ENCODE measurements at places on chromosomes 5 and 9.

- DNase-seq, result no peak
Observed at GRCh38 chr5:23411994-23412393, 95.4 kb upstream of the PRDM9 start.

DNA sequence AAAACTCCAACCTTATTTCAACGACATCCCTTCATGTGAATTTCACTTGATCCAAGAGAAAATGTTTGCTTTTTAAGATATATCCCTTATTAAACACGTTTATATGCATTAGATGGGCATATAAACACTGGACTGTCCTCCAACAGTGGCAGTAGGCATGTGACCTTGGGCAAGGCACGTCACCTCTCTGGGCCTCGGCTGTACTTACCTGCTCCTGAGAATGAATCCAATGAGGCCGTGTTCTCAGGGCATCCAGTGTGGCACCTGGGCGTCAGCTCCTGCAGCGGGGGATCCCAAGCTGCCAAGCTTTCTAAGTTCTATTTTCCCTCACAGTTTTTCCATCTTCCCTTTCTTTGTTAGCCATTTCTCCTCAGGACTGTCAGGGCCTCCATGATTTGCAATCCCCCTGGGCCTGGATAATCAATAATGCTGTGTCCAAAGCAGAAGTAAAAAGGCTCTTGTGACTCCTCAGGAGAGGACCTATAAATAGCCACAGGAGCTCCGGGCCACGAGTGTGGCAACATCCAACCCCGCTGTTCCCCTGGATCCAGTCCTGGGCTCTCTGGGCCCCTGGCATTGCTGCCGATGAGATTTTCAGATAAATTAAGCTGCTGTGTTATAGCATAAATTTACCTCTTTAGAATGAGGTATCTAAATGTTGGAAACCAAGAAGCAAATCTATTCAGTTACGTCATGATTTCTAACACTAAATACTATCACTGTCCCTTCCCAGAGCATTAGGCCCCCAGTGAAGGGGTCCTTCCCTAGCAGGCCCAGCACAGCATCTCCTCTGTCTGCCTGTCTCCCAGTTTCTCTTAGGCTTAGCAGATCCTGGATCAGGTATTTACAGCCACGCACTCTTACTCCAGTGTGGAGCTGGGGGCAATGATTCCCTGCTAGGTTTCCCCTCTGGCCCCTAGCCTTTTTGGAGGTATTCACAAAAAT is 76.8 kb downstream of the PTPN3 start:
- no peak for DNase-seq

- DNase-seq, result peak; percentile 94
Observed at GRCh38 chr5:174355208-174355612, 309.7 kb downstream of the NSG2 start.

DNA sequence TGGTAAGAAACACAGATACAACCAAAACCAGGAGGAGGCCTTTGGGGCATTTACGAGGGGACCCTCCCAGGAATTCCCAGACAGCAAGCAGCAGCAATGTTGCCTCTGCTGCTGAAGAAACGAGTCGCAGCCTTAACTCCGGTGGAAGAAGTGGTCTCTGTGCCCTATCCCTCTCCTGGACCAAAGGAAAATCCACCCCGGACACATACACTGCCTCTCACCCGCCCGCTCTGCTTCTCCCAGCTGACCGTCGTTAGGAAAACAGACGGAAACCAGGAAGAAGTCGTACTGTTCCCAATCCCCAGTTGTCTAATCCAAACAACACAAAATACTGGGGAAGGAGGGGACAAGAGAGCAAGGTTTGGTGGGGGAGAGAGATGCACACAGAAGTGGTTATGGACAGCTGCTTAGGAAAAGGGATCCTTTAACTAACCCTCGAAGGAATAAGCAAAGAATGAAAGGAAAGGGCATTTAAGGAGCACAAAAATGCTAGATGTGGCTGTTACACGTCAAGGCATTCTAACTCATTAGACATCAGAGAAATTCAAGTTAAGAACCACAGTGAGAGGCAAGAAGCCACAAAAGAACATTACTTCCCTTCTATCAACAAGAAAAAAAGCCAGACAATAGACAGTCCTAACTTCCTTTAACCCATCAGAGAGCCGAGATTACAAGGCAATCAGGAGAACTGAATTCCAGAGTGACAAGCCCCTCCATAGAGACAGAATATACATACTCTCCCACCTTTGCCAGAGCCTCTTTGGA is 71.9 kb downstream of the ACTL7B start:
- DNase-seq, result no peak

- DNase-seq, result no peak
Observed at GRCh38 chr5:55327281-55327680, 19.5 kb downstream of the MTREX start.

DNA sequence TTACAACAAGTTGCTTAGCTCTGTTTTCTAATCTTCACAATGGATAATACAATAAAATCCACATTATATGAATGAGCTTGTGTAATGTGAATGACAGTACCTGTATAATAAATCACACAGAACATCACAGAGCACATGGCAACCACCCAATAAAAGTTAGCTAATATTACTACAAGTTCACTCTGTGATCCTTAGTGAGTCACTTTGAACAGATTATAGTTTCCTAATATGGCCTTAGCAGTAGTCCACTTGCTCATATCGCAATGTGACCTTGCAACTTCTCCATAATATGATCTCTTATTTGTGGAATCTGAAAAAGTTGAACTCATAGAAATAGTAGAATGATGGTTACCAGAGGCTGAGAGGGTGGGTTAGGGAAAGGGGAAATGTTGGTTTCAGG is 361.3 kb downstream of the PTPRD start:
- DNase-seq, result no peak

GRCh38 chr9:130263601-130264413 is 1.8 kb upstream of the HMCN2 start:
- peak; percentile 34 for DNase-seq

DNA sequence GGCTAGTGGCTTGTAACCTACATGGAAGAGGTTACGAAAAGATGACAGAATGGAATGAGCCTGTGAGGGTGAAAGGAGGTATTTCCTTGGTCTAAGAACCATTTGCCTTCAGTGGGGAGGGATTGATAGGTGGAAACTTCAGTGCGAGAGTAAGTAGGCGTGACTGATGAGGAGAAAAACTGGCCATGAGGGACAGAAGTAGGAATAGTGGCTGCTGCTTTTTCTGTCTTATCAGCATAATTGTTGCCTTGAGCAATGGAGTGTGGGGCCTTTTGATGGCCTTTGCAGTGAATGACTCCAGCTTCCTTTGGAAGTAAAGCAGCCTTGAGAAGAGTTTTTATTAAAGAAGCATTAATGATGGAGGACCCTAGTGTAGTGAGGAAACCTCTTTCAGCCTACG is 9.0 kb upstream of the ZNF79 start:
- no peak for DNase-seq

GRCh38 chr5:167363065-167363464 is 928.4 kb upstream of the WWC1 start:
- DNase-seq, result no peak

- no peak for DNase-seq
Observed at GRCh38 chr5:128706269-128706668, 168.2 kb upstream of the FBN2 start.

DNA sequence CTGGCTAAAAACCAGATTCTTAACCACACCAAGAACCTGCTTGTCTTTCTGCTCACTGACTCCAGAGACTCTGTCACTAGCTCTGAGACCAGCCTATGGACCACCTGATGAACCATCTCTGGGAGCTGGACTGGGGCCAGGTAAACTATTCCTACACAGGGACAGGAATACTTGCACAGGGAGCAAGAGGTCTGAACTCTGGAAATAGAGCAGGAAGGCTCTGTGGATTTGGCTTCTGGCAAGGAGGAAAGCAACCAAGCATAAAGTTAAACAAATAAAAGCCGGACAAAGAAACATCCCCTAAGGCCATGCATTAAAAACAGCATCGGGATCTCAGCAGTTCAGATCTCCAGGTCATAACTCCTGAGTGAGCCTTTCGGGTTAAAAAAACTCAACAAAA is 5.6 kb upstream of the SPARC start:
- no peak for DNase-seq

- no peak for DNase-seq
Observed at GRCh38 chr9:23255346-23255745, 570.7 kb downstream of the ELAVL2 start.

GRCh38 chr9:73577848-73578247 is 426.2 kb downstream of the ANXA1 start:
- DNase-seq, result no peak

GRCh38 chr9:121191235-121191634 is 10.4 kb downstream of the RAB14 start:
- no peak for DNase-seq

GRCh38 chr5:109307456-109307855 is 102.3 kb downstream of the PJA2 start:
- DNase-seq, result no peak

DNA sequence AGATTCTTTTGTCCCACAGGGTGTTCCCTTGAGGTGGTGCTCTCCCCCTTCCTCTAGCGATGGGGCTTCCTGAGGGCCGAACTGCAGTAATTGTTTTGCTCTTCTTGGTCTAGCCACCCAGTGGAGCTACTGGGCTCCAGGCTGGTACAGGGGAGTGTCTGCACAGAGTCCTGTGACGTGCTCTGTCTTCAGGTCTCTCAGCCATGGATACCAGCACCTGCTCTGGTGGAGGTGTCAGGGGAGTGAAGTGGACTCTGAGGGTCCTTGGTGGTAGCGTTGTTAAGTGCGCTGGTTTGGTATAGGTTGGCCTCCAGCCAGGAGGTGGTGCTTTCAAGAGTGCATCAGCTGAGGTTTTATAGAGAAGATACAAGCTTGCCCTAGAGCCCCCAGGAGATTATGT is 20.4 kb upstream of the CEP72 start:
- DNase-seq, result no peak

- no peak for DNase-seq
Observed at GRCh38 chr5:171712616-171713015, 73.0 kb upstream of the SMIM23 start.

DNA sequence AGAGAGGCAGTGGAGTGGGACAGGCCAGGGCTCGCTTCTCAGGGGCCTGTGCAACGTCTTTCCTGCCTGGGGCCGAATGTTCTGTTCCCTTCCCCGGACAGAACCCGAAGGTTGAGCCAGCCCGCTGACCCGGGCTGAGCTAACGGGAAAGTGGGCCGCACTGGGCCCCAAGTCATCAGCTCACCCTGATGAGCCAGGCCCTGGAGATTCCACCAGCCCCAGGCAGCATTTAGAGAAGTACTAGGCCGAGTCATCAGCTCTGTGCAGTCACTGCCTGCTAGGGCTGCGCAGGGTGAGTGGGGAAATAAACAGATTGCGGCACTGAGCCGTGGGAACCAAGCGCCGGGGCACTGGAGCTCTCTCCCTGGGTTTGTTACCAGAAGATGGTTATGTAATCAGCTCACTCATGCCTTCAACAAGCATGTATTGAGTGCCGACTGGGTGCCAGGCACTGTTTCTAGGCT is 29.1 kb upstream of the DUSP1 start:
- no peak for DNase-seq

DNA sequence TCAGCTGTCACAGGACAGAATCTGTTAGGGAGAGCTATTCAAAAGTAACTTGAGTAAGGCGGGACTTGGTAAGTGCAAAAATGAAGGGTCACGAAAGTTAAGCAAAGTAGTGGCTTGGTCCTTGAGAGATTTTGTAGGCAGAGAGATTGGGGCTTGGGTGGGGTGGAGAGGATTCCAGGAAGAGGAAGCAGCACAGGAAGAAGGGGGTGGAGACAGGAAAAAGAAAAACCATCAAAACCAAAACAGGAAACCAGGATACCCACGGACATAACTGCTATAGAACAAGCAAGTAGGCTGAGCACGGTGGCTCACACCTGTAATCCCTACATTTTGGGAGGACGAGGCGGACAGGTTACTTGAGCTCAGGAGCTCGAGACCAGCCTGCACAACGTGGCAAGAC is 3.7 kb downstream of the ROPN1L start:
- DNase-seq, result no peak

DNA sequence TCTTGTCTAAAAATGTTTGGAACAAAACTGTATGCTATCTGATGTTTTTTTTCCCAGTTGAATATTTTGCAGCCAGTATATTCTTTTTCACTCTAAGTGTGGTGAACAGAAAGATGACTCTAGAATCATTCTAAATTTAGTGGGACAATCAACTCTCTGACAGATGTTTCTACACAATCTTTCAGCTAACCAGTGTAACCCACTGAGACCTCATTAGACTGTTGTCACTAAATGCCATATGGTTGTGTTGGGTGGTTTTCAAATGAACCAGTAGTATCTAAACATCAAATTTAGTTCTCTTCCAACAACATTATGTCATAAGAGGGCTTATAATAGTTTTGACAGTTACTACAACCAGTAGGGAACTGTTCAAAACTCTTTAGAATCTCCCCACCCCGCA is 129.6 kb upstream of the PRLR start:
- no peak for DNase-seq

- DNase-seq, result no peak
Observed at GRCh38 chr5:8383616-8384015, 514.7 kb downstream of the MTRR start.

- DNase-seq, result no peak
Observed at GRCh38 chr9:88659126-88659525, 124.1 kb downstream of the NXNL2 start.

GRCh38 chr9:129341171-129341986 is 163.3 kb upstream of the IER5L start:
- no peak for DNase-seq

DNA sequence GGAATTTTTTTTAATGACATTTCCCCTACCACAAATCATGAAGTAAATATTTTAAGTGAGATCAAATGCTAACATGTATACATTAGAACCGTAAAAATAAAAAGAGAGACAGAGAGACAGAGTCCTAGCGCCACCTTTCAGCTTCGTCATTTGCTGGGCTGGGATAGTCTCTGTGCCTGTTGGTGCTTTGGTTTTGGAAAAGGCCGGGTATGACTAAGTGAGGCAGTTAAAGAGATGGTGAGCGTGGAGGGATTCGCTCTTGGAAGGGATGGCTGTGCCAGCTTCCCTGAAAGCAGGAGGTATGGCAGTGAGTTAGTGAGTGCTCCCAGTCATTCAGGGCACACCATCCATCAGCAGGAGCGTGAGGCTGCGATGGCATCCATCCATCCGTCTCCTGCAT is 729.6 kb upstream of the WWC1 start:
- no peak for DNase-seq

DNA sequence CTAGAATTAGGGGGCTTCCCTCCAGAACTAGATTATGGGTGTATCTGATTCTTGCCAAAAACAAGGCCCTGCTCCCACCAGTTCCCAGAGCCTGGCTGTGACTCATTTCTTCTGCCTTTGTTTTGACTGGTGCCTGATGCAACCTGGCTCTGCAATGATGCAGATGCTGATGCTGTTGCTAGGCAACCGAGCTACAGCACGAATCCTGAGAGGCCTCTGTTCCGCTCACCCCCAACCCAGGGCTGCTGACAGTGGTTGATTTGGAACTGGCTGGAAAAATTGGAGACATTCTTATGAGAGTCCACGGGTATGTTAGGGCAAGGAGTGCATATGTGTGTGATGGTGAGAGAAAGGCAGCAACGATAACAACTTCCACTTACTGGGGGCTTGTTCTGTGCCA is 100.3 kb downstream of the NSG2 start:
- DNase-seq, result peak; percentile 54

GRCh38 chr9:79945016-79945415 is 373.3 kb downstream of the TLE4 start:
- no peak for DNase-seq
